Thoracic aorta (tissue), 2 donors: ENCODE measurements at places on chromosomes 3 and 15.
A peak's percentile ranks its signal among the peaks of the same experiment; 100 is the strongest.

DNA sequence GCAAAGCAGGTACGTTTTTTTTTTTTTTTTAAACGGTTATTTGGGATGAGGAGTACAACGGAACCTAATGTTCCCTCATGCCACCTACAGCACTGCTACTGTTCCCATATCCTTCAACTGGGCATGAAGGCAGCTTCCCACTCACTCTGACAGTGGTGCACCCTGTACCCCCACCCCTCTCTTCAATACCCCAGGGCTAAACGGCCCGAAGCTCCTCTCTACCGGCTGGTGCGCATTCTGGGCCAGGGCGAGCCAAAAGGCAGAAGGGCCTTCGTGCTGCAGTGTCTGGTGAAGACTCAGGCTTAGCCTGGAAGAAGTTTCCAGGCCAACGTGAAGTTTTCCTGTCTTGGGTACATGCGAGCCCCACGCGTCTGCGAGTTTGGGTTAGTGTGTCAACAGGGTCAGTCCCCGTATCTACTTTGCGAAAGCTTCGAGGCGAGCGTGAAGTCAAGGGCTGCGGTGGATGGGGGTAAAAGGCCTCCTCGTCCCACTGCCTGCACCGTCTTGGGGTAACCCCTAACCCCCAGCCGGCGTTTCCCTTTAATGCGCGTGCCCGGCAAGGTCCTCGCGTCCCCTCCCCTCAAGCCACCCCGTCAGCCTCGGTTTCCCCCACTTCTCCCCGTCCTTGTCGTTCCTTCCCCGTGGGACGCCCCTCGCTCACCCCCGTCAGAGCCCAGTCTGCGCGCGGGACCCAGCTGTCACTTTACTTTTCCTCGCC lies 765 bp upstream of the UBE2E2 start:
- DNase-seq, result peak; percentile 5

- no peak for DNase-seq
These were observed 216.9 kb downstream of the IGSF11 start for GRCh38 chr3:118817748-118818165.

DNA sequence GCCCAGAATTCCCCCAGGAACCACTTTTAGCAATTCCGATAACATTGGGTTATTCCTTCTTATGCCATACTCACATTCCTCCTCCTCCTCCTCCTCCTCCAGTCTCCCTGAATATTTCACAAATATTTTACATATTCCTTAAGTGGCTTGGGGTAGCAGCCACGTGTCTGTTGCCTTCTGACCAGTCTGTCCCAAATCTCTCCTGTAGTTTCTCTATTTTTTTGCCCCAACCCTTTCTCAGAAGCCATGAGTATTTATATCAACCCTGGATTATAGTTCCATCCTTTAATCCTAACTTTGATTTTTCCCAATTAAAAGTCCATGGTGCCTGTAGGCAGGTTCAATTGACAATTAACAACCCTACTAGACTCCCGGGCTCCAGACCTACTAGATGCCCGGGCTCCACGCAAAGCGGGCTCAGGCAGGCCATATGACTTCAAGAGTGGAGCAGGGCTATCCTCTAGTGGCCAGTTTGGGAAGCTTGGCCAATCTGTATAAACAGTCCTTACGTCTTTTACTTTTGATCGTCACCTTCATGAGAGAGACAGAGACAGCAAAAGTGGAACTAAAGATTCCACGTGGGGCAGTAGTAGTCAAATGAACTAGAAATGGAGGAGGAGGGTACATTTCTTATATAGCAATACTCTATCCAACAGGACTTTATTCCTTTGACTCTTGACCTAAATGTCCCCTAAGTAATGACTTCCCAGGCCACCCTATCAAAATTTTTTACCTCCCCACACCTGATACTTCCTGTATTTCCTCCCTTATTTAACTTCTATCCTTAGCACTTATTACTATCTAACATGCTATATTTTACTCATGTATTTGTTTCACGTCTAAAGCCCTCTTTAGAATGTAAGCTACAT lies 69.7 kb downstream of the USF3 start:
- DNase-seq, result no peak

DNA sequence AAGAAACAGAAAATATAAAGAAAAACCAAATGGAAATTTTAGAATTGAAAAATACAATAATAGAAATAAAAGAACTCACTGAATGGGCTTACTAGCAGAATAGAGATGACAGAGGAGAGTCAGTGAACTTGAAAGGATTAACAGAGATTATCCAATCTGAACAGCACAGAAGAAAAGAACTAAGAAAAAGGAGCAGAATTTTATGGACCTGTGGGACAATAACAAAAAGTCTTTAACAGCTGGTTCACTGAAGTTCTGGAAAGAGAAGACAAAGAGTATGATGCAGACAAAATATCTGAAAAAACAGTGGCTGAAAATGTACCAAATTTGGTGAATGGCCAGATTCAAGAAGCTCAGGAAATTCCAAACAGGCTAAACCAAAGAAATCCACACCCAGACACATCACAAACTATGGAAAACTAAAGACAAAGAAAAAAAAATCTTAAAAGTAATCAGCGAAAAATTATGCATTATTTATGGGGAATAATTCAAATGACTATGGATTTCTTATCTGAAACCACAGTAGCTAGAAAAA lies 9.7 kb upstream of the GNB5 start:
- DNase-seq, result no peak

- no peak for DNase-seq
These were observed 7.9 kb upstream of the SRP14 start for GRCh38 chr15:40046721-40047414.

- no peak for DNase-seq
These were observed 142.0 kb upstream of the PDZRN3 start for GRCh38 chr3:73766599-73767381.

DNA sequence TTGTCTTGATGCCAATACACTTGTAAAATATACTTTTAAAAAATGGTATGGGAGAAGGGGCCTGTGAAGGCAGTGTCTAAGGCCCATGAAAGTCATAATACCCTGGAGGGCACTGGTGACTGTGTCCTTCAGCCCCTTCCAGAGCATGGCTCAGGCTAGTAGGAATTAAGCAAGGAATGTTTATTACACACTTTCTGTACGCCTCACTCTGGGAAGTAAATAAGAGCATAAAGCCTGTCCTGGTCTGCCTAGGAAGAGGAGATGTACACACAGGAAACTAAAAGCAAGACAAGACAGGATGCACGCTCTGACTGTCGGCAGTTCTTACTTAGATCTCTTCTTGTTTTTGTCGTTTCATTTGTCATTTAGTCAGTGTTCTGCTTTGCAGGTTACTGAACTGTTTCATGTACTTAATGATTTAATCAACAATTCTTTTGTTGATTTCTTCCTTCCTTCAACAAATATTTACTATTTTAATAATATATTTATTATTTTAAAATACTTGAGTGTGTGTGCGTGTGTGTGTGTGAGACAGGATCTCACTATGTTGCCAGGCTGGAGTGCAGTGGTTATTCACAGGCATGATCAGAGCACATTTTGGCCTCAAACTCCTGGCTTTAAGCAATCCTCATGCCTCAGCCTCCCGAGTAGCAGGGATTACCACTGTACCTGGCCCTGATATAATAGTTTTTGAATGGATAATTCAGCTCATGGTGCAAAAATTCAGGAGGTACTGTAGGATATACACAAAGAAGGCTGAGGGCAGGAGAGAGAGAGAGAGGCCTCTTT lies 9.0 kb upstream of the SMAD6 start:
- no peak for DNase-seq

- no peak for DNase-seq
These were observed 421.9 kb upstream of the TPRG1 start for GRCh38 chr3:188749830-188750229.

- peak; percentile 29 for DNase-seq
These were observed 3.6 kb downstream of the GALNT15 start for GRCh38 chr3:16177962-16178627.

- no peak for DNase-seq
These were observed 9.7 kb upstream of the TRANK1 start for GRCh38 chr3:36954452-36955134.

DNA sequence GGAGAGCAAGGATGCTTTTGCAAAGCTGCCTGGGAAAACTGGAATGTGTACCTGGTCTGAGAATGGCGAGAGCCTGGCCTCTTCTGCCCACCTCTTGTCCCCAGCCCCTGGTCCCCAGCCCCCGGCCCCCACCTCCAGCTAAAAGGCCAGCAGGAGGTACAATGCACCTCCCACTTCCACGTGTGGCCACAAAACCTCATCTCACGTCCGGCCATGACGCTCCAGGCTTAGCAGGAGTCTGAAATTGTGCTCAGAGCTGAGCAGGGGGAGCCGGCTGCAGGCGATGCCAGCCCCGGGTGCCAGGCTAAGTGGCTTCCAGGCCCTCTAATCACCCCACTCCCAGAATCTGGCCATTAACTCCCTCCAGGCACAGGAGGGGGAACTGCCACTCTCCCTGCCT lies 83.1 kb upstream of the PRR20G start:
- DNase-seq, result no peak

DNA sequence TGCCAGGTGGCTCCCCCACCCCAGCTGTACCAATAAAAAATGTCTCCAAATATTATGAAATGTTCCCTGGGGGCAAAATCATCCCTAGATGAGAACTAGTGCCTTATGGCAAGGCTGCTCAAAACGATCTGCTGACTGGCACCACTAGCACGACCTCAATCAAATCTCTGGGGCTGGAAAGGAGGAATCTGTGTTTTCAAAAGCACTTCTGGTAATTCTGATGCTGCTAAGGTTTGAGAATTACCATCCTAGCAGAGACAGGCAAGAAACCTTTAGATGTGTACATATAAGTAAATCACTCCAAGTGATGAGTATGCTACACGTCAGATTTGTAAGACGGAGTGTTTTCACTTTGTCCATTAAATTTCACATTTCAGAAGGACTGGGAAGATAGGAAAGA lies 360.1 kb upstream of the THRB start:
- no peak for DNase-seq

DNA sequence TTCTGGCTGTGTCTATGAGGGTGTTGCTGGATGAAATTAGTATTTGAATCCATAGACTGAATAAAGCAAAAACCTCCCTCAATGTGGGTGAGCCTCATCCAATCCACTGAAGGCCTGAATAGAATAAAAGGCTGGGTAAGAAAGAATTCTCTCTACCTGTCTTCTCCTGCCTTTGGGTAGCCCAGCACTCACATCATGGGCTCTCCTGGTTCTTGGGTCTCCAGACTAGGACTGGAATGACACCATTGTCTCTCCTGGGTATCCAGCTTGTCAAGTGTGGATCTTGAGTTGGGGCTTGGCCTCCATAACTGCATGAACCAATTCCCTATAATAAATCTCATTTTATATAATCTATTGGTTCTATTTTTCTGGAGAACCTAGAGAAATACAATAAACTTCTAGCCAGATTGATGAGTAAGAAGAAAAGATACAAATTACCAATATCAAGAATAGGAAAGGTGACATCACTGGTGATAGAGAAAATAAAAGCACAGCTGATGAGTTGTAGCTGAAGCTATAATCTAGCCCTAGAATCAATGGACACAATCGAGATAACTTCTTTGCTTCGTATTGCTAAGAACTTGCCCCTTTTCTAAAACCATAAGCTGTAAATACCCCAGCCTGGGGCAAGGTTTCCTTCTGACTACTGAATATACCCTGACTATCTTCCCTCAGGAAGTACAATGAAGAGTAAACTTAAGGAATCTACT lies 106.4 kb downstream of the ANO10 start:
- DNase-seq, result no peak

DNA sequence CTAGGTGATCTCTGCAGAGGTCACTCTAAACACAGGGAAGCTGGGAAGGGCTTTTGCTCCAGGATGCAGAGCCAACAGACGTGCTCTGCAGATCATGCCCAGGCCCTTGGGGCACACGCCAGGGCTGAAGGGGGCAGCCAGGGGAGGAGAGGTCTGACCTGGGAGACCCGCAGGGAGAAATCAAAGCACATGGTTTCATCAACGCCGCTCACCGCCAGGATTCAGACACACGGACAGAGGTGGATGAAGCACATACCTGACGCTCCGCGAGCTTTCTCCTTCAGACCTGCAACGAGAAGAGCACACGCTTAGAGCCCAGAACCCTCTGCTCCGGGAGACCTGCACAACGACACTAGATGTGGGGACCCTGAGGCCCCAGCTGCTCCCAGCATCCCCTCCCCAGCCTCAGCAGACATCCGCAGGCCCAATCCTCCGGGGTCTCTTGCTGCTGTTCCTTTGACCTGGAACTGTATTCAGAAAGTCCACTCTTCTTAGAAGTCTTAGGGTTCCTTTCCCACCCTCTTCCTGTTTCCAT lies 90.7 kb upstream of the IQSEC1 start:
- DNase-seq, result no peak
